Left lung (tissue), 14 donors: ENCODE measurements at places on chromosomes 11 and 22. TPM values are rescaled to one million over a fixed set of nuclear protein-coding genes. Genes with fewer than 3 reads are reported as not detected.

GRCh38 chr11:65418431-65418680 is 4.2 kb upstream of the NEAT1 start:
- no peaks in the 10 kb centered on the region for H3K27me3 ChIP-seq
- no peak for DNase-seq
- H3K36me3 ChIP-seq, result peaks cover 7% of the 10 kb centered on the region
- peaks cover 49% of the 10 kb centered on the region for H3K4me1 ChIP-seq

Gene TSKU
- total RNA-seq, result 12.7 TPM

DNA sequence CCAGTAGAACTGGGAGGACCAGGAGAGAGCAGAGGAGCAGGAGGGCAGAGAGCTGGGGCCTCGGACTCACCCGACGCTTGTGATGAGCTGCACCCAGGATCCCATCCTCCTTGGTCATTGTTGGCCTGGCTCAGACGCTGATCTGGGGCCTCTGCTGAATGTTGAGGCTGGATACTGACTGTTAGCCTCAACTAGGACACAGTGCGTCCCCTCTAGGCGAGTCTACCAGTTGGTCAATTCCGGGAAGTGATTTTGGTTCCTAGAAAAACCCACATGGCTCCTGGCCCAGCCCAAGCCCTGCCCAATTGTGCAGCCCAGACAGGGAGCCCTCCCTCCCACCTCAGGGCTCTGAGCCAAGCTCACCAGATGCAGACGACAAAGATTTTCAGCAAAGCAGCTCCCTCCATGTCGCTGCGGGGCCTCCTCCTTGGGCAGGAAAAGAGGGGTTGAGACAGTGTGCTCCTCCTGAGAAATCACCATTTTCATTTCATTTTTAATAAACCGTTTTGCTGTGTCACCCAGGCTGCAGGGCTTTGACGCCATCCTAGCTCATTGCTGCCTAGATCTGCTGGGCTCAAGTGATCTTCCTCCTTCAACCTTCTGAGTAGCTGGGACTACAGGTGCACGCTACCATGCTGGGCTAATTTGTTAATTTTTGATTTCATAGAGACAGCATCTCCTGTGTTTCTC is at the start of gene APOL4:
Gene APOL4, minus strand, starts transcription at position 180 of the 690 bp plus-strand sequence. Its CDS starts 75 bp downstream, at position 105.
- H3K4me1 ChIP-seq, result peaks cover 31% of the 10 kb centered on the region
- peak within 1 kb of the TSS; percentile 56 for H3K27ac ChIP-seq
- H3K27me3 ChIP-seq, result no peaks in the 10 kb centered on the region
- H3K4me3 ChIP-seq, result no peak within 1 kb of the TSS

GRCh38 chr11:92050305-92050704 is 174.3 kb upstream of the FAT3 start:
- DNase-seq, result no peak
- no peaks in the 10 kb centered on the region for H3K36me3 ChIP-seq
- H3K27me3 ChIP-seq, result no peaks in the 10 kb centered on the region
- H3K4me1 ChIP-seq, result no peaks in the 10 kb centered on the region
- H3K27ac ChIP-seq, result no peak overlapping the region

DNA sequence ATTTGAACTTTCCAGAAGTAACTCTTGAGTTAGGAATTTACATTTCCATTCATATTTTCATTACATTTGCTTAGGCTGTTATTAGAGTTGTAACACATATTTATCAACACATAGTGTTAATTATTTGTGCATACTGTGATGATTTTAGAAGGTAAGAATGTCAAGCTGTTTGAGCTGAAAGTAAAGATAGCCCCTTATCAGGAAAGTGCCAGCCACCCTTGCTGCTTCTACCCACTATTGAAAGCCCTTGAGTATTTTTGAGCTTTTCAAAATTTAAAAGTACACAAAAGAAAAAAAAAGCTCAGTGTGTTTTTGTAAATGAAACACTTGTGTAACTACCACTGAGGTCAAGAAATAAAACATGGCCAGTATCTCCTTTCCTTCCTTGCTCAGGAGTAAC is 8.0 kb downstream of the APLP2 start:
- no peak overlapping the region for H3K27ac ChIP-seq
- peaks cover 5% of the 10 kb centered on the region for H3K36me3 ChIP-seq
- no peak for DNase-seq
- H3K27me3 ChIP-seq, result no peaks in the 10 kb centered on the region
- H3K4me1 ChIP-seq, result peaks cover 6% of the 10 kb centered on the region
